Colonic mucosa (tissue), 4 donors: ENCODE measurements at places on chromosomes 13 and 19. TPM values are rescaled to one million over a fixed set of nuclear protein-coding genes. Genes with fewer than 3 reads are reported as not detected.

DNA sequence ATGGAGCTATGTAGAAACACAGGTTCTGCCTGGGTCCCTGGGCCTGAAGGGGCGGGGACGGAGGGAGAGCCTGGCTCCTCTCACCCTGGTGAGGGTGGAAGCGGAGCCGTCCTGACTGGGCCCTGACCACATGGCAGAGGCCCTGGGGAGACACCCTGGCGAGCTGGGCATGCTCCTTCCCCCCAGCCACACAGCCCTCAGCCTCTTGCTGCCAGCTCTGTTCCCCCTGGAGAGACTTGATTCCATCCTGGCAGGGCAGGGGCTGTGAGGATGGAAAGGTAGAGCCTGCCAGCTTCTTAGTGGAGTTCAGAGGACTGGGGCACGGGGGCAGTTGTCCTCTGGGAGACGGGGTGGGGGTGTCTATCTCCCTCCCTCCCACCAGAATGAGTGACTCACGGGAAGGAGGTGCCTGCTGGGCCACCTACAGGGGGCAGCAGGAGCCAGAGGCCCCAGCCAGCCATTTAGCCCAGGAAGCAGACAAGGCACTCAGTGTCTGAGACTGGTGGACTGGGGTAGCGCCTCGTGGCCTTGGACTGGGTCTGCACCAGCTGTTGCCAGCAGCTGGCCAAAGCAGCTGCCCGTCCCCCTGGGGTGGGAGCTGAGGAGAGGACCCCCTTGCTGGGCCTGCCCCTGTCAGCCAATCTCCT, 22.8 kb upstream of the RNF17 start:
- no peak for DNase-seq

DNA sequence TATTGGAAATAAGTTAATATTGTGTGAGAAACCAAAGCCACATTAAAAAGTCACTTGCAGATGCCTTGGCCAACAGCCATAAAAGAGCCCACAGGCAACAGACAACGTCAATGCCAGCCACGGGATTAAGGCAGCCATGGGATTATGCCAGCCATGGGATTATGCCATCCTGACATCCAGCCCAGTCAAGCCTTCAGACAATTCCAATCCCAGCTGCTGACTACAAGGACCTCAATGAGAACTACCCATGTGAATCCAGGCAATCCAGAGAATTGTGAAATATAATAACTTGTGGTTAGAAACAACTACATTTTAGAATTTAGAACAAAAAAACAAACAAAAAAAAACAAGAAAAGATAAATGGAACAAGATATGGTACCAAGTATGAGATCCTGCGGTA, 356.6 kb downstream of the EFNB2 start:
- no peak for DNase-seq

Gene EBI3
- 0.56 TPM for total RNA-seq

- peak; percentile 47 for DNase-seq
Observed at GRCh38 chr13:112740502-112741131, 50.8 kb downstream of the ATP11A start.

DNA sequence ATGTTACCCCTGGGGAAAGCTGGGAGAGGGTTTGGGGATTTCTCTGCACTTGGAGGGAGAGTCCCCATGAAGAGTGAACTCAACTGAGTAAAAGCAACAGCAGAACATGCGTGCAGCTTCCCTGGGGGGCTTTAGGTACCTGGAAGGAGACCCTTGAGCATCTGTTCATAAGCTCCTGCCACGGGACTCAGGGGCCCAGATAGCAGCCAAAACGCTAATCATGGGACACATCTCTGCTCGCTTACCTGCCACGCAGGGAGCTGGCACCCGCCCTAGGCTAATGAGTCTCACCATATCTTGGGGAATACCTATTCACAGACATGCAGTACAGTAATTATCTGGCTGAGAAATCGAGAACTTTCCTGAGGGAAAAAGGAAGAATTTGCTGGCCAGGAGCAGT, 33.9 kb downstream of the PDCD5 start:
- DNase-seq, result no peak

GRCh38 chr19:56372281-56372680, 21.1 kb downstream of the ZNF582 start:
- DNase-seq, result no peak

Gene THSD8
- 6.5 TPM for total RNA-seq

- DNase-seq, result peak; percentile 67
Observed at GRCh38 chr19:10230173-10230860, 814 bp downstream of the S1PR2 start.

Gene ANGPTL8
- total RNA-seq, result not detected

Gene DZIP1
- total RNA-seq, result 2.2 TPM

Gene GPR4
- total RNA-seq, result 0.52 TPM

Gene ZNF146
- 44.0 TPM for total RNA-seq

Gene ZNF490
- 7.5 TPM for total RNA-seq

Gene ZNF578
- total RNA-seq, result 0.40 TPM

DNA sequence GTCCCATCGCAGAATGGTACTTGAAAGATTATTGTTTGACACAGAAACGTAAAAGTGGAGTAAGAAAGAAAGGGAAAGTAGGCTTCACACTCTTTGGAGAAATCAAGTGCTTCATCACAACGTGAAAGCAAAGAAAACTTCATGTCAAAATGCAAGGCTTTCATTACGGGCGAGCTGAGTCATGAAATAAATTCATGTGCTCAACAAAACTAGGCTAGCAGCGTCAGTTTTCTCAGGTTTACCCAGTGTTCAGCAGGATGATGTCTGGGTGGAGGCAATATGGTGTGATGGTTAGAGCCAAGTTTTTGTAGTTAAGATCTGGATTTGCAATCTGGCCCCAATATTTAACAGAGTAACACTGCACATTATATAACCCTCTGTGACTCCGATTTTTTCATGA, 128.0 kb downstream of the TRPC4 start:
- DNase-seq, result no peak

DNA sequence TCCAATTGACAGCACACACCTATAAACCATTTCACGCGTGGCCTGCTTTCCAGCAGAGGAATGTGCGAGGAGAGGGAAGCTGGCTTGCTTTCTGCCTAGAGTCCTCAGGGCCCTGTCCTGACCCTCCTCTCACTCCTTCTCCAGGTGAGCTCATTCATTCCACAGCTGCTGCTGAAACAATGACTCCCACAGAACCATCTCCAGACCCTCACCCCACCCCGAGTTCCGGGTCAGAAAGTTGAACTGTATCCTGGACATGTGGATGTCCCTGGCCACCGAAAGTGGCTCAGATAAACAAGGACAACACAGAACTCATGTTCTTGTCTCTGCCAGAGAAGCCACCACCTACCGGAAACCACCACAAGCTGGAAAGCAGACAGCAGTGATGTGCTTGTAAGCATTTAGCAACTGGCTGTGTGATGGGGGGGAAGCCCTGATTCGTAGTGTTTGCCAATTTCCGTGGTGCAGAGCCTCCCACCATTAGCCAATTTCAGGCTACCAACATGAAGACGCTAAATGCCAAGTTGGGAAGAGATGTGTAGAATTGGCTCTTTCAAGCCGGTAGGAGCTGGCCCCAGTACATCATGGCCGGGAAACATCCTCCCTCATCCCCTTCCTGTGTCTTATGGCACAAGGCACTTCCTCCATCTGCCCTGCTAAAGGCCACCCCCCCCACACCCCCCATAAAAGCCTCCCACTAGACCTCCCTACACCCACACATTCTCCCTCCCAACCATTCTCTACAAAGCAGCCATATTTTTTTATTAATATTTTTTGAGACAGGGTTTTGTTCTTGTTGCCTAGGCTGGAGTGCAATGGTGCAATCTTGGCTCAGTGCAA, 5.0 kb downstream of the SYCE2 start:
- DNase-seq, result no peak

- no peak for DNase-seq
Observed at GRCh38 chr13:40589285-40590109, 76.9 kb downstream of the FOXO1 start.

GRCh38 chr13:73082471-73082870, 23.7 kb downstream of the KLF5 start:
- DNase-seq, result no peak

DNA sequence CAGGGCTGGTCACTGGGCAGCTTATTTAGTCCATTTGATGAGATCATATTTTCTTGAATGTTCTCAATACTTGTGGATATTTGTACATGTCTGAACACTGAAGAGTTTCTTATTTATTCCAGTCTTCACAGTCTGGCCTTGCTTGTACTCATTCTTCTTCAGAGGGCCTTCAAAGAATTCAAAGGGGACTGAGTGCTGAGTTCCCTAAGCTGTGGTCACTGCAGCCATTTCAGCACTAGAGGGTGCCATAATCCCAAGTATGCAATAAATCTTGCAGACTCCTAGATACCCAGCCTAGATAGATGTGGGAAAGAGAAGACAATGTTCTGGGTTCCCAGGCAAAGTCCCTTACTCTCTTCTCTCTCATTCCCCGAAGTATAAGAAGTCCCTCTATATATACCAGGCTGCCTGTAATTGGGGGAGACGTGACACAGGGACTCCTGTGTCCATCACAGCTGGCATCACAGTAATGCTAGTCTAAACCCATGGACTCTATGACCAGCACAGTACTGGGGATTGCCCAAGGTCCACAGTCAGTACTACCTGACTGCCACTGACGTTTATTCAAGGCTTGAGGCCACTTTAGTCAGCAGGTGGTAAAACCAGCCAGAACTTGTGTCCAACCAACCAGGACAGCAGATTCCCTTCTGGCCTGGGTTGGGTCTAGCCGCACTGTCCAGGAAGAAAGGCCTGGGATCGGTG, 8.9 kb upstream of the VN1R1 start:
- no peak for DNase-seq

GRCh38 chr19:7004313-7004931, 16.8 kb downstream of the MBD3L2B start:
- DNase-seq, result no peak

Gene MAG
- not detected for total RNA-seq

DNA sequence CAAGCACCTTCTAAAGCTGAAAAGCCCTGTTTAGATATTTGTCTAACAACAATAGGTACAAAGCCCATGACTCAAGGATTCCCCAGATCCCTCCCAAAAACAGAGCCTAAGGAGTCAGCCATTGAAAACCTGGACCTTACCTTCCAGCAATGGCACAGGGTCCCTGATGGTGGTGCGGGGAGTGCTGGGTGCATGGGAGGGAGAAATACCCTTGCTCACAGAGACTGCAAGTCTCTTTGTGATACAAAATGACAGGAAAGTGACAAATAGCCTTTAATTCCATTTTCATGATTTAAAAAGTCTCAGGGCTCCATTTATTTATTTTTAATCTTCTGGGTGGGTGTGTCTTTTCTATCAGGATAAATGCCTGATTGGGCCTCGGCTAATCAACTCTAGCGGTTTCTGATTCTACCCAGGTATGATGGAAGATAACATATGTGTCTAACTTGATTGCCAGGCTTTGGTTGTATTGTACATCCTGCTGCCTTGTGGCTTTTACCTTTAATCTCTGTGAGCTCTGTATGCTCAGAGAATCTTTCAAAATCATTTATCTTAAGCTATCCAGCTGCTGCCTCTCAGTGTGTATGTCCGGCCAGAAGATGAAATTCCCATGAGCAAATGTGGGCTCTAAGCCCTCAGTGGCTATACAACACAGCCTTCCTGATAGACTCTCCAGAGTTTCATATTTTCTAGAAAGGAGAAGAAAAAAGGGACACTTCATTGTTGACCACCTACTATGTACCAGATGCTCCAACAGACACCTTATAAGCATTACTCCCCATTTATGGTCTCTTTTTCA, 54.6 kb upstream of the FAM124A start:
- no peak for DNase-seq

GRCh38 chr13:27820524-27821482, 28.5 kb downstream of the GSX1 start:
- DNase-seq, result no peak

DNA sequence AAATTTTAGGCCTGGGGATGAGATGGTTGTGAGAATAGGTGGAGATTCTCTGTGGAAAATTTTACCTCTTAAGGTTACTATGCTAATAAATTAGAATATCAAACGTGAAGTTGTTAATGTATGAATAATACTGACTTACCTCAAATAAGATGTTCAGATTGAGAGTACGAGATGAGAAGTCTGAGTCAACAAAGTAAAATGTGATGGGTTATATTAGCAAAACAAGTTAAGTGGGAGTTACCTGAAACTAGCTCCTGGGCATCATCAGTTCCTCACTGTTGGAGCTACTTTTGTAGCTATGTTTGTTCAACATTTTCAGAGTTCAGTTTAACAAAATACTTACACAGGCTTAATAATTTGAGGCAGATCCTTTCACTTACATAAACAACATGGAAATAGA, 108.6 kb downstream of the PIBF1 start:
- no peak for DNase-seq

DNA sequence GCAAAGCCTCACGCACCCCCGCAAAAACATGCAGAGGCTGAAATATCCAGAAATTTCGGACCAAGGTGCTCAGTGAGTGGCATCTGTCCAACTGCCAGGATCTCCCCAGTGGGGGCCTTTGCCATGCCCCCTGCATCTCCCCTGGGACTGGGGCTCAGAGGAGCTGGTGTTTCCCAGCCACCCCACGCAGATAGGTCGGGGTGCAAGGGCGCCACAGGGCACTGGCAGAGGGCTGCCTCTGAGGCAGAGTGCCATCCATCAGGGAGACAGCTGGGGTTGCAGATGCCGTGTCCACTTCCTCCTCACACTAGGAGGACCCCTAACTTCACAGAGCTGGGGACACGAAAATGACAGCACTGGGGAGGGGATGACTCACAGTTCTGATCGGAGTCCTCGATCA, 26.3 kb downstream of the IZUMO4 start:
- DNase-seq, result no peak

GRCh38 chr13:76019421-76020044, 383.4 kb downstream of the LMO7 start:
- DNase-seq, result peak; percentile 23

GRCh38 chr13:49400755-49401659, 42.9 kb downstream of the CAB39L start:
- peak; percentile 44 for DNase-seq

- peak; percentile 88 for DNase-seq
Observed at GRCh38 chr19:10321417-10321797, 5.6 kb upstream of the FDX2 start.

- DNase-seq, result no peak
Observed at GRCh38 chr19:7783991-7784423, 21.0 kb downstream of the CLEC4M start.

DNA sequence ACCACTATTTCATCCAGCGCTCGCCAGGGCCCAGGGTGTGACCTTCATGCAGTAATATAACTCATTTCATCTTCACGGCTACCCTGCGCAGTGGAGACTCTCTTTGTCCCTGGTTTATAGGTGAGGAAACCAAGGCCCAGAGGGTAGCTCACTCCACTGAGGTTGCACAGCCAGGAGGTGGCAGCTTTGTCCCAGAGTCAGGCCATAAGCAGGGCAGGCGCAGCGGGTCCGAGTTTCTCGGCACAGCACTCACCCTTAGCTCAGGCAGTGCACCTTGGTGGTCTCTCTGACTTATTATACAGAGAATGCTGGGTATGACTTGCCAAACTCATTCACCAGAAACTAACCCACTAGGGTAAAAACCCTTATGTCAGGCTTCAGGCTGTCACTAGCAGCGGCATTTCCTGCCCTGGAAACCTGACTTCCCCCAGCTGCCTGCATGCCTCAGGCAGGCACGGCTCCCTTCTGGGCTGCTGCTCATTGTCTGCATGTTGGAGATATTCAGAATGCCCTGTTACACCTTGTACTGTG, 24.5 kb downstream of the PPP5C start:
- no peak for DNase-seq
